ENCODE measurements at places on chromosomes 5 and 9.

GRCh38 chr5:135110785-135111596 is 77.0 kb upstream of the PITX1 start:
- DNase-seq, result no peak

DNA sequence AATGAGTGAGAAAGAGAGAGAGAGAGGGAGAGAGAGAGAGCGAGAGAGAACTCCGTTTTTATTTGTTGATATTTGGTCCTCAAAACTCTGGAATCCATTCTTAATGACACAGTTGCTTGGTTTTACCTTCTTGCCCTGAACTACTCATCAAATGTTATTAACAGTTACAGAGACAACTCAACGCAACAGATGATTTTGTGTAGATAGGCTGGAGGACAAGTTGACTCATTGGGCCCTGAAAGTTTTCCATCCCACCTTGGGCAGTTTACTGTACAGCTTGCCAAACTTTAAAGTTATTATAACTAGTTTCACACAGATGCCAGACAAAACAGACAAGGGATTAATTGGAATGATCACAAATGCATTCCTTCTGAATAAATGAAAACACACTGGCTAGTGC is 339.9 kb downstream of the ARL15 start:
- DNase-seq, result no peak

GRCh38 chr9:107409581-107410389 is 79.8 kb downstream of the KLF4 start:
- no peak for DNase-seq

GRCh38 chr5:51373880-51374523 is 9.2 kb upstream of the ISL1 start:
- no peak for DNase-seq

- DNase-seq, result no peak
Measured at GRCh38 chr5:108649646-108650045, 98.1 kb upstream of the FER start.

DNA sequence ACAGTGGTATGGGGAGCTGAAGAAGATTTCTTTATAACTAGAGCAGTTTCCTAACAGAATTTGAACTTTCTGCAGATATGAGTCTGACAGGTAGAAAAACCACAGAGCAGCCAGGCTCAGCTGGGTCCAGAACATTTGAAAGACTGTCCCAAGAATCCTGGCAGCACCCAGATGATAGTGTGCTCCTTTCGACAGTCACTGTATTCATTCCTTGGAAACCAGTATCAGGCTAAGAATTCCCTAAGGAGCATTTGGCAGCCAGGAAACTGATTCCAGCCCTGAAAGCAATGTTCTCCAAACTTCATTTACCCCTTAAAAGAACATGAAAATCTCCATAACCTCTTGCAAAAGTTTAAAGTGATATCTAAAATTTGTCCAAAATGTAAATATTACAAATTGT is 123.0 kb upstream of the MTAP start:
- DNase-seq, result no peak

- no peak for DNase-seq
Measured at GRCh38 chr5:179771311-179771895, 22.4 kb upstream of the LTC4S start.

Measured in KG1 (cell line).